Activated gamma-delta T cell treated with Interleukin-2 at 50 U/mL for 16 hours (primary cell): ENCODE measurements at places on chromosomes 1 and 21.
A peak's percentile ranks its signal among the peaks of the same experiment; 100 is the strongest.

DNA sequence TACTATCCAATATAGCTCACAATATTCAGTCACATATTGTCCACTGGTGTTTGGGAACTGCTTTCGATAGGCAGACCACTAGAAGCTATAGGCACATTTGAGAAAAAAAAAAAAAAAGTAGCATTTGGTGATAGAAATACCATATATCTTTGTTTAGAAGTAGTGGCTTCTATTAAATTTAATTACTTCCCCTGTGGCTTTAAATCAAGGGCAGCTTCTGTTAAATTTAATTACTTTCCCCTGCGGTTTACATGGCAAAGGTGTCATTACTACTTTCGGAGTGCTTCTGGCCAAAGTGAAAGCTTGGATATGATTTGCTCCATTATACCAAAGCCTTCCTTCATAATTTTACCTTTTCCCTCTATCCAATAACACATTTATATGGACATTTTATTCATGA is 229.9 kb downstream of the TTLL7 start:
- no peak for DNase-seq

DNA sequence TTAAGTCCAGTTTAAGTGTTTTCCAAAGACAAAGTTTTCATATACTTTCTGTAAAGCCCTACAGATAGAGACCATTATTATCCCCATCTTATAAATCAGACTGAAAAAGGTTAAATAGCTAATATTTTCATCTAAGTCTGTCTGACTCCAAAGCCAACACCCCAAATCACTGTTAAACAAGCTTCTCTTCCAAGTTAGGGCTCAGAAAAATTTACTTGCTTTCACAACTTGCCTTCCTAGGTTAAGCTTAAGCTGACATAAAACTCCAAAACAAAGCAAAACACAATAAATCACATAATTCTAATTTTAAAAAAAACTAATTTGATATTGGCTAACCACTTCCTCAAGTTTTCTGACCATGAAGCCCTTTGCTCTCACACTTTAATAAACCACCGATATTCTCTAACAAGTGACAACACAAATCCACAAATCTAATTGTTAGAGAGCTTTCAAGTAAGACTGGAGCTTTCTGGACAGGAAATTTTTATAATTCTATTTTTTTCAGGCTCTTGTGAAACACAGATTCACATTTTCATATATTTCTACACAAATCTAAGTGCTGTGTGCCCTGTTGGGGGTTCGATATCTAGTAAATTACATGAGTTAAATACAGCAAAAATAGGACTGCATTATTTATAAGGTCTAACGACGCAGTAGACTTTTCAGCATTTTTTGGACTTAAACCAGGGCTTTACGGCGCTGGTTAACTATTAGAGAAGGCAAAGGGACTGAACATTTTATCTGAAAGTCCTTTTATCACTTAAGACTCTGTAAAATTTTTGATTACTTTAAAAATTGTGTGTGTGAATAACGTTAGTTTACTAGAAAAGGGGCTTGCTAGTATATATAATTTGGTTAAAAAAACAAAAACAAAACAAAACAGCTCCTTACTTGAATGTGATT is 2.1 kb downstream of the GNG12 start:
- no peak for DNase-seq

GRCh38 chr1:62832276-62832675 is 48.3 kb downstream of the ATG4C start:
- no peak for DNase-seq

GRCh38 chr1:94580367-94581115 is 39.0 kb upstream of the F3 start:
- DNase-seq, result no peak

DNA sequence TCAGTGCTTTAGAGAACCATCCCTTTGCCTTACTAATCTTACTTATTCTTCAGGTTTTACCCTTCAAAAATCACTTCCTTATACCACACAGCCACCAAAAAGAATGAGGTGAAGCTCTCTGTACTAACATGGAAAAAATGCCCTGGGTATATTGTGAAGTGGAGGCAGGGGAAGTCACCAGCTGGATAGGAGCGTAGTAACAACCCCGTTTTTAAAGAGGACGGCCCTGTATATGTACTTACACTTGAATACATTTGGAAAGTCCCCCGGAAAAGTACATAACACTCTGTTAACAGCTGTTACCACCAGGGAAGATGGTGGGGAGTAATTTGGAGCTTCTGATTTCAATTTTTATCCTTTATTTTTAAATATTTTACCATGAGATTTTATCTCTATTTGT is 28.2 kb upstream of the KHDRBS1 start:
- no peak for DNase-seq

- no peak for DNase-seq
Observed at GRCh38 chr1:243271996-243272395, 16.2 kb downstream of the SDCCAG8 start.

DNA sequence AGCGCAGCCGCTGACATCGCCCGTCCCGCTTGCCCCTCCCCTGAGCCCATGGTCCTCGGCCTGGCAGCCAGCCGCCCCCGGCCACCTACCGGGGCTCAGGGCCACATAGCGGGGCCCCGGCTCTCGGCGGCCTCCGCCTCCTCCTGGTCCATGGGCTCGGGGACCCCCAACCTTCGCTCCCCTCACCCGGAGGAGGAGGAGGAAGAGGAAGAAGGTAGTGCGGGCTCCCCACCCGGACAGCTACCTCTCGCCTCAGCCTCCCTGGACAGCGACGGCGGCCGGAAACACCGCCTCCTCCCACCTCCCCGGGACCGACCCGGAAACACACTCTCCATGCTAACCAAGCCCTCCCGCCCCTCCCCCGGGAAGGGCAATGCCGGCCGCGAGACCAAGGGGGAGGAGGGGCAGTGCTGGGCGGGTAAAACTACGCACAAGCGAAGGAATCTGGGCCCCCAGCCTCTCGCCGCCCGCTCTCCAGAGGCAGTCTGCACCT is at the start of gene KIAA0319L:
TSS of gene KIAA0319L (minus strand) at position 286 of the 493 bp plus-strand sequence. CDS start 2,912 bp downstream, outside the sequence.
- no peak for DNase-seq

DNA sequence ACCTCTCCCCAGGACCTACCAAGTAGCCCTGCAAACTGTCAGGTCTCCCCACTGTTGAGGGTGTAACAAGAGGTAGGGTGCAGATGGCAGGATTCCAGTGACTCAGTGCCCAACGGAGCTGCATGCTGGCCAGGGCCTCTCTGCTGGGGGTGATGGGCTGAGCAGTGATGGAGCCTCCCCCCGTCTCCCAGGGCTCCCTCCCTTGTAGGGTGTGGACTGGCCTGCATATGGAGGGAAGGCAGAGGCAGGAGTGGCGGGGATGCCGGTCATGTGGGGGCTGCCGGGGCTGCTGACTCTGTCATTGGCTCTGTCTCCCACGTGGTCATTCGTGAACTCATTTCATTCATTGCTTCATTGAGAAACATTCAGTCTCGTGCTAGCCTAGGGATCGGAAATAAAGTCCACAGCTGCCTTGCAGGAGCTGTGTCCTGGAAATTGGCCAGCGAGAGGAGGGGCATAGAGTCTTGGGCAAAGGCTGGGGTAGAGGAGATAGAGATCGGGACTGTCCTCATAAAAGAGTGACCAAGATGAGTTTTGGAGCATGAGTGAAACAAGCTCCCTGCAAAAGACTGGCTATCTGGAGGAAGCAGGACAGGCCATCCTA is 22.9 kb upstream of the DISP3 start:
- DNase-seq, result no peak

GRCh38 chr1:17865912-17866739 is 111.0 kb downstream of the ACTL8 start:
- DNase-seq, result no peak

GRCh38 chr1:26856604-26857469 is 6.1 kb upstream of the SFN start:
- no peak for DNase-seq

DNA sequence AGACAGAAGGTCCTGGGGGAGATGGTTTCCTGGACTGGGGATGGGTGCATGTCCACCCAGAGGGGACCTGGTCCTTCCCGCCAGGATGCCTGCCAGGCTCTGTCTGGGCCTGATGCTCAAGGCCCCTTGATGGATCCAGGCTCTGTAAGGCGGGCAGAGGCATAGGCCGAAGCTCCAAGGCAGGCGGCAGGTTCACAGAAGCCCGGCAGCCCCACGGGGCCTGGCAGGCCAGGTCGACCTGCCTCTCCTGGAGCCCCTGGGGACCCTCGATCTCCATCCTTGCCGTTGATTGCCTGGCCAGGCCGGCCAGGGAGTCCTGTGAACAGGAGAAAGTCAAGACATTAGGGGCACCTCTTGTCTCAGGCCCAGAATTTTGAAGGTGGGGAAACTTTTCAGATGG is 16.0 kb downstream of the COL9A2 start:
- DNase-seq, result no peak

DNA sequence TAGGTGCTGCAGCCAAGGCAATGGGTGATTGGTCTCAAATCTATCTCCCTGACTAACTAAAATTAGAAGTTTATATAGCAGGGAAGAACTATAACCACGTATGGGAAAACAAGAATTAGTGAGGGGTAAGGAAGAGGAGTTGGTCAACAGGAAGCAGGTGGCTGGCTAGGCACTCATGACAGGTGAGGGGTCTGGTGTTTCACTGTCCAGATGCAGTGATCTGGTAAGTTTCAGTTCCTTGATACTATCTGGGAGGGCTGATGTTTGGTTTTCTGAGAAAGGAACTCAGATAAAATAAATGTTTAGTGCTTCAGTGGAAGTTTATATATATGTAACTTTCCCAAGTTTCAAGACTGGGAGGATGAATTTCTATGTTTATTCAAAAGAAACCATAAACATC is 11.6 kb upstream of the POU2F1 start:
- DNase-seq, result no peak

- DNase-seq, result no peak
Observed at GRCh38 chr1:40094466-40095110, 2.5 kb downstream of the PPT1 start.

- peak; percentile 84 for DNase-seq
Observed at GRCh38 chr1:229227298-229227919, 43.5 kb upstream of the RAB4A start.

DNA sequence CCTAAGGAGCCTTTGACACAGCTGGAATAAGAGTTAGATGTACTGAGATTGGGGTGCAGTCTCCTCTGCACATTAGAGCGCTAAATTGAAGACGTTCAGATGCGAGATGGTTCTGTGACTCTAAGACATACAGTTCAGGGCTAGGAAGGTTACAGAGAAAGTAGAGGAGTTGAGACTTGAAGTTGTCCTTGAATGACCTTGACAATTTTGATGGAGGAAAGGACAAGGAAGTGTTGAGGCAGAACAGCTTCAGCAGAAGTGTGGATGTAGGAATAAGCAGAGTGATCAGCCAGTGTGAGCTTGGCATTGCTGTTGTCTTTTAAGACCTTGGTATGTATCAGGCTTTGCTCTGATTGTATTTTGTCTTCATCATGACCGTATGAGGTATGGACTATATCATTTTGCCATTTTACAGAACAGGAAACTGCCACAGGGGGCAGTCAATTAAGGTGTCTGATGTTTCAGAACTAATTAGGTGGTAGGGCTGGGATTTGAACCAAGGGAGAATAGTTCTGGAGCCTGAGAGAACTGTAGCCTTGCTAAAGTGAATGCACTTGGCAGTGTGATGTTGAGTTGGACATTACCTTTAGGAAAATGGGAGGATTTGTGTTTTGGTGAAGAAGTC is 9.2 kb downstream of the TTF2 start:
- no peak for DNase-seq

GRCh38 chr1:94608852-94609530 is 67.4 kb upstream of the F3 start:
- no peak for DNase-seq

GRCh38 chr21:45580576-45581321 is 38.5 kb upstream of the SLC19A1 start:
- DNase-seq, result no peak

DNA sequence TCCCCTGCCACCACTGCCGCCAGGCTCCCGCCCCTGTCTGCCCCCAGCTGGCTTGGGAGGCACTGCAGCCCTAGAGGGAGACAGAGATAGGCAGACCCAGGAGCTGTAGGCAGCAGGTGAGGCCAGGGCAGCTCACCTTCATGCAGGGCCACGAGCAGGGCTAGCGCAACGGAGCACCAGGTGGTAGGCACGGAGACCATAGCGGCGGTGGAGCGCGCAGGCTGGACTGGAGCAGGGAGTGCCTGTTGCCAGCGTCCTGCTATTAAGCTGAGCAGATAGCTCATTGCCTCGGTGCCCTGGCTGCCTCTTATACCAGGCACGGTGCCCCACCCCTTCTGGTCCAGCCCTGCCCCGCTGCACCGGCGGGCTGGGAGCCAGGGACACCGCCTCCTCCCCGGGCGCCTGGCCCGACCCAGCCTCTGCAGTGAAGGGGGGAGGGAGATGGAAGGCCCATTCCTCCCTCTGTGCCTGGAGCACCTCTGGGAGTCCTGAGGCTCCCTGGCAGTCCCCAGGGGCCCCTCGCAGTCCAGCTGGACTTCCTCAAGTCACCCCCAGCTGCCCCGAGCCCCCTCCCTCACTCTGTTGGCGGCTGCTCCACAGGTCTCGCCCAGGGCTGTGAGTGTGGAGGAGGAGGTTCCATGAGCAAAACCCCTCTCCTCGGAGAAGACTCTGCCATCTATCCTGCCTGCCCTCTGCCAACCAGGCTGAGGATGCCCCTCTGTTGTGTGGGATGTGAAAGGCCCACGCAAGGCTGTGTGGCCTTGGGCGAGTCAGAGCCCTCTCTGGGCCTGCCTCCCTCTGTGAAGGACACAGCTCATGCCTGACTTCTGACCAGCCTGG is at the start of gene EDN2:
TSS of gene EDN2 (minus strand) at position 282 of the 840 bp plus-strand sequence. CDS start at position 200, 82 bp downstream.
- DNase-seq, result no peak

GRCh38 chr1:184296466-184297243 is 90.2 kb upstream of the C1orf21 start:
- no peak for DNase-seq

GRCh38 chr1:191608367-191608766 is 549.9 kb upstream of the RGS18 start:
- DNase-seq, result no peak

DNA sequence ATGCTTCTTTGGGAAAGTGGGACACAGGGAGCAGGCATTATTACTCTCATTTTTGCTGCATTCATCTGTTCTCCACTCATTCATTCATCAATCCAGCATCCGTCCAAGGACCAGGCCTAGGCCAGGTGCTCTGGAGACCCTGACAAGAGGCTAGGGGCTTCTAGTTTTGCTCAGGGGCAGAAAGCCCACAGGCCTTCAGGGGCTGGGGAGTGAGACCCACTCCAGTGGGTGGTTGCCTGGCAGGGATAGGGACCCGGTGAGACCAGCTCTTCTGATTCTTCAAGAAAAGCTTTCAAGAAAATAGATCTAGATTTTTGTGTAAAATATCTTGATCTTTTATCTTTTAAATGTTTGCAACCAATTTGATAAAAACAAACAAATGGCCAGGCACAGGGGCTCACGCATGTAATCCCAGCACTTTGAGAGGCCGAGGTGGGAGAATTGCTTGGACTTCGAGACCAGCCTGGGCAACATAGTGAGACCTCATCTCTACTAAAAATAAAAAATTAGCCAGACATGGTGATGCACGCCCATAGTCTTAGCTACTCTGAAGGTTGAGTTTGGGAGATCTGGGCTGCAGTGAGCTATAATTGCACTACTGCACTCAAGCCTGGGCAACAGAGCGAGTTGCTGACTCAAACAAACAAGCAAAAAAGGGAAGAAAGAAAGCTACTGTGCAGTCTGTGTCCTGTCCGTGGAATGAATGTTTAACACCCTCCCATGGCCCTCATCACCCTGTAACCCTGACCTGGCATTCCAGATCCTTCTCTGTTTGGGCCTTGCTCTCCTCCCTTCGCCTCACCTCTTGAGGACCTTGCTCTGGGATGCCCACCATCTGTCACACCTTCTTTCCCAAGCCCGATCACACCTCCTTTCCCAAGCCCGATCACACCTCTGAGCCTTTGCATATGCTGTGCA is 17.3 kb upstream of the LRP8 start:
- DNase-seq, result no peak
